ENCODE measurements at places on chromosomes 12 and 14.

DNA sequence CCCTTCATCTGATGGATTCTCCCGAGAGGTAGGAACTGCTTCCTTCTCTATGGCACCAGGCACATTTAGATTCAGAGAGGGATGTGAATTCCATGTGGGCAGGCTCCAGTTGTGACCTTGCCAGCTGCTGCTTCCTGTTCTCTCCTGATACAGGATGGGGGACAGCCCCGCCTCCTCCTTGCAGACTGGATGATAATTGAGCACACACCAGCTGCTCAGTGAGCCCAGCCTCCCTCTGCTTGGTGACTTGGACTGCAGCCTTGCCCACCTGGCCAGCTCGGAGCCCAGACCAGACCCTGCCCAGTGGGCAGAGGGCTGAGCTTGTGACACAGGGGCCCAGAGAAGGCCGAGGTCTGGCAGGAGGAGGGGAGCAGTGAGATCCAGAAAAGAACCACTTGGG is 90.2 kb downstream of the CALM1 start:
- no peak overlapping the region for H3K4me3 ChIP-seq
- H3K27ac ChIP-seq = no peak overlapping the region
- H3K4me1 ChIP-seq = peaks cover 17% of the 10 kb centered on the region
- DNase-seq = no peak

GRCh38 chr14:102751088-102751487 is 26.2 kb upstream of the TRAF3 start:
- no peak overlapping the region for H3K4me3 ChIP-seq
- H3K27ac ChIP-seq = no peak overlapping the region
- DNase-seq = no peak
- H3K4me1 ChIP-seq = no peaks in the 10 kb centered on the region

DNA sequence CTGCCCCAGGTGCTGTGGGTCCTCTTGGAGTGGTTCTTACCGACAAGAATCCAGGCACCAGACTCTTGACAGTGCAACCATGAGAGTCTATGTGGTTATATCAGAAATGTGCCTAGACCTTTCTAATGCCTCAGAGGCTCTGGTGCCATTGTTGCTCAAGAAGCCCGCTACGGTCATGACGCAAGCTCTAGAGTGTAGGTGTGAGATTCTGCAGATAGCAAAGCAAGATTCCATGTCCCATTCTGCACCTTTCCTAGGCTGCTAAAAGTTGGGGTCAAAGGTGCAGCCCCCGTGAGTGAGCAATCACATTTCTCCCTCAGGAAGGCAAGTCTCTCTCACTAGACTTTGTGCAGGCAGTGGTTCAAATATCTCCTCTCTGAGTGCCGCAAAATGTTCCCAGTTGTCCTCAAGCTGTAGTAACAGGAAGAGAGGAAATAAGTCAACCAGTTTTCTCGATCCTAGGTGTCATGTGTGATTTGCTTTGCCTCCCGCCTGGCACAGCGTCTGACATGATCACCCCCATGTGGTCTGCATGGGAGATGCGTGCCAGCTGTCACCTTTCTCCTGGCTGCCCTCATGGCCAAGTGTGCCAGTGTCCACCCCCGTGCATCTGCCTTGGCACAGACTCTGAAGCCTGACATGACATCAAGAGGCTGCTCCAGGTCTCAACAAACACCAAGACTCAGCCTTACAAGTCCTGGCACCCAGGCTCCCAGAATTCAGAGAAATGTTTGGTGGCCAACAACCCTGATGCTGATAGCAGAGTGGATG is 122.5 kb upstream of the COCH start:
- H3K4me3 ChIP-seq = no peak overlapping the region
- no peaks in the 10 kb centered on the region for H3K36me3 ChIP-seq

DNA sequence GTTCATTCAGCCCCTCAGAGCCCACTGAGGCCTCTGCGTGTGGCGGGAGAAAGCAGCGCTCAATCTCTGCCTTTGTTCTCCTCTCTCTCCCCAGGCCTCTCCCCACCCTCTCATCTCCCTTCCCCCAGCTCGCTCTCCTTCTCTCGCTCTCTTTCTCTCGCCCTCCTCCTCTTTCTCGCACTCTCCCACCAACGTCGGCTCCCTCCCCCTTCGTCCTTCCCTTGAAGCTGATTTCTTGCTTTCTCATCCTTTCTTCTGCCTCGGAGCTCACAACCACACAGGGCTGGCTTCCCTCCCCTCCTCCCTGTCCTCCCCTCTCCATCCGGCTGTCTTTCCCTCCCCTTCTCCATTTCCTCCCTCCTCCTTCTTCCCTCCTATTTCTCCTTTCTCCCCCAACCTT is 96.4 kb downstream of the LRRC74A start:
- DNase-seq = no peak
- H3K4me3 ChIP-seq = no peak overlapping the region
- peaks cover 78% of the 10 kb centered on the region for H3K4me1 ChIP-seq
- H3K27ac ChIP-seq = no peak overlapping the region
- no peaks in the 10 kb centered on the region for H3K27me3 ChIP-seq

- H3K4me3 ChIP-seq = no peak overlapping the region
- DNase-seq = no peak
- H3K27me3 ChIP-seq = no peaks in the 10 kb centered on the region
- H3K4me1 ChIP-seq = no peaks in the 10 kb centered on the region
- no peak overlapping the region for H3K27ac ChIP-seq
Observed at GRCh38 chr14:42368234-42368633, 761.6 kb downstream of the LRFN5 start.

GRCh38 chr14:106790189-106791036 is 1264.0 kb downstream of the TMEM121 start:
- peaks cover 9% of the 10 kb centered on the region for H3K4me1 ChIP-seq
- peak; percentile 54 for DNase-seq
- no peaks in the 10 kb centered on the region for H3K27me3 ChIP-seq
- H3K4me3 ChIP-seq = no peak overlapping the region
- H3K27ac ChIP-seq = no peak overlapping the region

DNA sequence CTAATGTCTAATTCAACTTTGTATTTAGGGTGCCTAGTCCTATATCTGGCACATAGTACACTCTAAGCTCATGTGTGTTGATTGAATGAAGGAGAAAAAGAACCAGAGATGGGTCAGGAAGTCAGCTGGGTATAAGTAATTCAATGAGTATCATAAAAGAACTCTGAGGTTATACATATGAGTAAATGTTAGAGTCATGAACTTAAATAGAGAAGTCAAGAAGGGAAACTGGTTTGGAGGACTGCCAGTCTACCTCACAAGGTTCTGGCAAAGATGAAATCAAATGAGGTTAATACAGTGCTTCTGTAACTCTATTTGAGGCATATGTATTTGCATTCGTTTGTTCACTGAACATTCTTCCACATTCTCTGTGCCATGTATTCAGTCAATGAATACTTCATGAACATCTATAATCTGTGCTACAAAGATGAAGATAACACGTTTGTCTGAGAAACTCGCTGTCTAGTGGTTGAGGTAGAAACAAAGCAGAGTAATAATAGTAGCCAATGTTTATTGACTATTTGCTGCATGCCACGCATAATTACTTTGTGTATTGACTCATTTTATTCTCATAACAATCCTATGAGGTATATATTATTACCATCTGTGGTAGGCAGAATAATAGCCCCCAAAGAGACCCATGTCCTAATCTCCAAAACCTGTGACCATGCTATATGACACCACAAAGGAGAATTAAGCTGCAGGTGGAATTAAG is 88.9 kb downstream of the PTGER2 start:
- H3K27ac ChIP-seq = no peak overlapping the region
- no peaks in the 10 kb centered on the region for H3K36me3 ChIP-seq
- H3K4me3 ChIP-seq = no peak overlapping the region
- DNase-seq = no peak
- no peaks in the 10 kb centered on the region for H3K27me3 ChIP-seq
- peaks cover 38% of the 10 kb centered on the region for H3K4me1 ChIP-seq

GRCh38 chr12:69905801-69906200 is 80.8 kb downstream of the MYRFL start:
- no peak overlapping the region for H3K27ac ChIP-seq
- H3K27me3 ChIP-seq = no peaks in the 10 kb centered on the region
- H3K4me3 ChIP-seq = no peak overlapping the region
- no peaks in the 10 kb centered on the region for H3K4me1 ChIP-seq
- H3K36me3 ChIP-seq = no peaks in the 10 kb centered on the region

DNA sequence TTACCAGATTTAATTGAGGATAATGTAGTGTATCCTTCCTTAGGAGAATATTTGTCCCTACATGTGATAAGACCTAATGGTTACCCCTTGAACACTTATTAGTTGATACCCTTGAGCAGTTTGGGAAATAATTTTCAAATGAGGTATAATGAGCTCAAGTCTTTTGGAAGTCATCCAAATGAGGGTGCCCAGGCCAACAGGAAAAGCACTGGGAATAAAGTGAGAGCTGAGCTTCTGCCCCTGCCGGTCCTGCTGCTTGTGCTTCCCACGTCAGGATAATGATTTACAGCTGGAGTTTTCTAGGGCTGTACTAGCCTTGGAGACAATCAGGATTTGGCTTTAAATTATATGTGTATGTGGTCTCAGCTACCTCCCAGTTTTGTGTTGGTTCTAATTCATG is 178.8 kb upstream of the FRMD6 start:
- no peak for DNase-seq
- H3K27me3 ChIP-seq = peaks cover 4% of the 10 kb centered on the region
- H3K27ac ChIP-seq = no peak overlapping the region
- no peaks in the 10 kb centered on the region for H3K4me1 ChIP-seq
- H3K36me3 ChIP-seq = no peaks in the 10 kb centered on the region

DNA sequence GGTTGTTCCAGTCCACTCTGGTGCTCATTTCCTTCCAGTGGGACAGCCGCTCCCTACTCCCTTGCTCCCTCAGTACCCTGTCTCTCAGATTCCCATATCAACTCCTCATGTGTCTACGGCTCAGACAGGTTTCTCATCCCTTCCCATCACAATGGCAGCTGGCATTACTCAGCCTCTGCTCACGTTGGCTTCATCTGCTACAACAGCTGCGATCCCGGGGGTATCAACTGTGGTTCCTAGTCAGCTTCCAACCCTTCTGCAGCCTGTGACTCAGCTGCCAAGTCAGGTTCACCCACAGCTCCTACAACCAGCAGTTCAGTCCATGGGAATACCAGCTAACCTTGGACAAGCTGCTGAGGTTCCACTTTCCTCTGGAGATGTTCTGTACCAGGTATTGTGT is 69.9 kb downstream of the RAD52 start:
- H3K27ac ChIP-seq = no peak overlapping the region
- H3K27me3 ChIP-seq = no peaks in the 10 kb centered on the region

DNA sequence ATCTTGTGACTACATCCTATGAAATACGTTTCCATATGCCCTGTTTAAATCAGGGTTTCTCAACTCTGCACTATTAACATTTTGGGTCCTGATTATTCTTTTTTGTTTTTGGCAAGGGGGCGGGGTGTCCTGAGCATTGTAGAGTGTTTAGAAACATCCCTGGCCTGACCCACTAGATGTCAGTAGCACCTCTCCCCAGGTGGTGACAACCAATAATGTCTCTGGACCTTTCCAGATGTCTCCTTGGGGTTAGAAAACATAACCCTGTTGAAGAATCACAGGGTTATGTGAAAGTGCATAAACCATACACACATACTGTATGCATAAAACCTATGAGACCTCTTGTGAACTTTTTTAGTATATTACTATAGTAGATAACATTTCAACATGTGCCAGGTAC is 1.4 kb downstream of the ACAD10 start:
- no peak overlapping the region for H3K4me3 ChIP-seq
- peaks cover 27% of the 10 kb centered on the region for H3K4me1 ChIP-seq
- no peaks in the 10 kb centered on the region for H3K27me3 ChIP-seq

- DNase-seq = no peak
- no peak overlapping the region for H3K4me3 ChIP-seq
- no peak overlapping the region for H3K27ac ChIP-seq
- no peaks in the 10 kb centered on the region for H3K27me3 ChIP-seq
- no peaks in the 10 kb centered on the region for H3K36me3 ChIP-seq
Observed at GRCh38 chr12:110201995-110202394, 77.8 kb downstream of the IFT81 start.

All from CD4-positive, alpha-beta T cell (primary cell).